ENCODE measurements at places on chromosomes 5 and 9.

GRCh38 chr9:71587576-71588362, 180.5 kb downstream of the CEMIP2 start:
- DNase-seq, result no peak

GRCh38 chr5:143019614-143020515, 249.7 kb downstream of the ARHGAP26 start:
- no peak for DNase-seq

DNA sequence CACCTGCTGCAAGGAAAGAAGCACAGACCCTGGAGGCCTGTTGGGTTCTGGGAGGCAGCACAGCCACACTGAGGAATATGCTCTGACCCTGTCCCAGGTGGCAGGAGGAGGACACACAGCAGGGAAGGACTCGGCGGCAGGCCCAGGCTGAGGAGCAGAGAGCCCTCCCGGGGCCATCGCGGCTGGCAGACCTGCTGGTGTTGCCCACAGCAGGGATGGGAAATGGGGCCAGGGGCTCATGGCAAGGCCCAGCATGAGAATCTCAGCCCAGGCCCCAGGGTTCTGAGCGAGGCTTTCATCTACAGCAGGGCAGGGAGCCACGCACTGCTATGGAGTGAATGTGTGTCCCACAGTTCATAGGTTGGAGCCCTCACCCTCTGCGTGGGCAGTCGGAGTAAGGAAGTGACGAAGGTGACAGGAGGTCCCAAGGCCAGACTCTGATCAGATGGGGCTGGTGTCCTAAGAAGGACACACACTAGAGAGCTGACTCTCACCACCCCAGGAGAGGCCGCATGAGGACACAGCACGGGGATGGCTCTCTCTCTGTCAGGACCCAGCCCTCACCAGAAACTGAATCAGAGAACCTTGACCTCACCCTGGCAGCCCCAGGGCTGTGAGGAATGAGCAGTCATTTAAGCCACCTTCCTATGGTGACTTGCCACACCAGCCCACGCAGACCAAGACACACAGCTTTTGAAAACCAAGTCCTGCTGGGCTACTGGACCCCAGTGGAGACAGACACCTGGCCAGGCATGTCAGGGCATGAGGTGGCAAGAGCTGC, 10.3 kb upstream of the GPSM1 start:
- DNase-seq, result no peak

GRCh38 chr5:78361631-78361993, 1.2 kb downstream of the SCAMP1 start:
- no peak for DNase-seq

- no peak for DNase-seq
These were observed 44.7 kb upstream of the IZUMO3 start for GRCh38 chr9:24590432-24590831.

GRCh38 chr5:6342689-6343315, 35.5 kb downstream of the MED10 start:
- DNase-seq, result no peak

DNA sequence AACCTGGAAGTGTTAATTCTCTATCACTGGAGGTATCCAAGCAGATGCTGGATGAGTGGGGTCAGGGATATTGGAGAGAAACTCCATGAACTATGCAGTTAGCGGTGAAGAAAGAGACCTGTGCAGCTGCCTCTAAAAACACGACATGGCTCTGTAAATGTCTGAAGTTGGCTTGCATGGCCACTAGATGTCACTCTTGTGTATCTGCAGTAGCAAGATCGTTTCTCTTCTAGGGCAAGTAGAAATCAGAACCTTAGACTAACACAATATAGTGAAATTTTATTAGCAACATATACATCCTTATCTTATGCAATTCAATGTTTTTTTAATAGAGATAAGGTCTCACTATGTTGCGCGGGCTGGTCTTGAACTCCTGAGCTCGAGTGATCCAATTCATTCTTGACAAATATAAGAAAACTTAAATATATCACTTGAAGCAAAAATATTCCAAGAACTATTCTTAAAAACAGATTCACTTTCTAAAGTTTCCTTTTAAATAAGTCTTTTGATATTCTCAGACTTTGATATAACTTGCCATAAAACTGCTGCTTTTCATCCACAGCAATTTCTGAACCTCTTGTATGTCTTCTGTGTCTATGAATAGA, 2.9 kb downstream of the OR2S2 start:
- peak; percentile 3 for DNase-seq

GRCh38 chr5:135491552-135492318, 39.6 kb upstream of the TIFAB start:
- no peak for DNase-seq

DNA sequence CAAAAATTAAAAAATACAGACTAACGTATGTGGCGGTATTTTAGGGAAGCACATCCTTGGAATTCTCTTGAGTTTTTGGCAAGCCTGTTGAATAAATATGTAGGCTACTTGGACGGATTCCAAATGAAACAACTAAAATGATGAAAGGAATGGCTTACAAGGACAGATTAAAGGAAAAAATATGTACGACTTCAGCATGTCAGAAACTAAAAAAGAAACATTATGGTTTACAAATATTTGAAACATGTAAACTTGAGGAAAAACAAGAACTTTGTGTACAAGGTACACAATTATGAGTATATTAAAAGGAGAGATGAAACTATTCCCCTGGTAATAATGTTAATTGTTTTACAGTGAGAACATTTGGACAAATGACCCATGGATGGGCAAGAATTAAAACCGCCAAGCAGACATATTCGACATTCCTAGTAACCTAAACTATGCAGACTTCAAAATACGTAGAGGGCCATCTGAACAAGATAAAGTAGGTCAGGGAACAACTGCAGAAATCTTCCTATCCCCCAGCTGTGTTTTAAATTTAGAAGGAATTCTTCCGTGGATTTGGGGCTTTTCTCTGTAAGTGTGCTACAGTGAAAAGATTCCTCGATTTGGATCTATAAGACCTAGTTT, 12.5 kb downstream of the EDIL3 start:
- no peak for DNase-seq

DNA sequence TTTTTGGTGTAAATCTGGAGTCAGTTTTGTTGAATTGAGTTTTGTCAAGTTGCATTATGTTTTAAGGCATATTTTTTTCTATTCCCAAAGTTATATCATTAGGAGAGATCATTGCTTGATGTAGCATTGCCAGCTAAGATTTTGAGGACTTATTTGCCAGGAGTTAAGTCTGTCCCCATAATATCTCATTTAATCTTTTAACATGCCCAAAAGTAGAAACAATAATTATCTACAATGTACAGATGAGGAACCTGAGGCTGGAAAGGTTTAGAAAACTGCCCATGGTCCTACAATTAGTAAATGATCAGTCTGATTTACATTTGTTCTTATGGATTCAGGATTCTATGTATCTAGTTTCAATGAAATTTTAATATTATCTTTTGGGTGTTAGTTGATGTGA, 4.7 kb downstream of the NIPBL start:
- no peak for DNase-seq

- DNase-seq, result no peak
These were observed 1146.9 kb upstream of the DMAC1 start for GRCh38 chr9:8946461-8946860.

- DNase-seq, result no peak
These were observed 26.5 kb upstream of the NREP start for GRCh38 chr5:111783537-111783936.

- DNase-seq, result no peak
These were observed 7.2 kb upstream of the LMNB1 start for GRCh38 chr5:126769703-126770102.

DNA sequence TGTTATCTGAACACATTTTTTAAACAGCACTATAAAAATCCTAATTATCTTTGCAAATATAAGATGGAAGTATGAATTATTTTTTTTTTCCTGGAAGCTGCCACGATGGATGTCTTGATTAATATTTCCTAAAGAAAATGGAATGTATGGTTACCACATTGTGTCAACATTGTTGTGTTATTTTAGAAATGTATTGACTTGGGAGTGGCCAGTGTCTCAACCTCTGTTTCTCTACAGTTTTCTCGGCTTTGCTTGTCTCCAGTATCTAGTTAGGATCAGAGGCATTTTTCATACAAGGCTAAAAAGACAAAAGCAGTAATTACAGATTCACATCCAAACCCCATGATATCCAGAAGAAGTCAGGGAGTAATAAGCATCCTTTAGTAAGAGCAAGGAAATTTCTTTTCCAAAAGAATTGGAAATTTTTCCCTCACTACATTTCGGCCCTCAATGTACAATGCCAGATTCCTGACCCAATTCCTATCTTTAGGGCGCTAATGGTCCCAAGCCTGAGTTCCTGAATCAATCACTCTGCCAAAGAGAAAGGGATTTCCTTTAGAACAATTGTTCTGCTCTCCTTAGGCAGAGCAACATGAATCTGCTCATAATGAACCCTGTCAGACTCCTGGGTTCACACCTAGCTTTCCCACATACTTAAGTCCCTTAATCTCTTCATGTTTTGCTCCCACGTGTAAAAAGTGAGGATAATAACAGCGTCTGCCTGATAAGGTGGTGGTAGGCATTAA, 111.7 kb downstream of the EDIL3 start:
- no peak for DNase-seq

GRCh38 chr5:2109566-2109965, 226.8 kb upstream of the IRX4 start:
- DNase-seq, result no peak

- no peak for DNase-seq
These were observed 395 bp downstream of the DRD1 start for GRCh38 chr5:175443514-175444059.

- DNase-seq, result no peak
These were observed 164.2 kb downstream of the AUH start for GRCh38 chr9:91197232-91198181.

DNA sequence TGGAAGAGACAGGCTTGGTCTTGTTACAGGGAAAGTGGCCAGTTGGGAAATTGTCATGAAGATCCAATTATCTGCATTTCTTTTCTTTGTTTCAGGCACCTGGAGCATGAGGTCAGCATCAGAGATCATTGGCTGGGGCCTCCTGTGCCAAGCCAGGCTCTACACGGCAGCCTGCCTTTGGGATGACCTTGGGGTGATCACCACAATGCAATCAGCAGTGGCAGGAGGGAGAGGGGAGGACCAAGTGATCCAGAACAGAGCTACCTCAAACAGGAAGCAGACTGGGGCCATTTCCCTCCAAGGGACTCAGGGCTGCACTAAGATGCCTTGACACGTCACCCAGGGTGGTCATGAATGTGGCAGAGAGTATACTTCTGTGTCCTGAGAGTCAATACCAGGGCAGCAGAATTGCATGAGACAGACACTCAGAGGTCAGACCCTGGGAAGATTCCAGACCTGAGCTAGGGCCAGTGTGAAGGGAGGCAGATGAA, 8.9 kb downstream of the SMIM23 start:
- DNase-seq, result no peak

- no peak for DNase-seq
These were observed 1429.3 kb downstream of the EFNA5 start for GRCh38 chr5:106241409-106241808.

DNA sequence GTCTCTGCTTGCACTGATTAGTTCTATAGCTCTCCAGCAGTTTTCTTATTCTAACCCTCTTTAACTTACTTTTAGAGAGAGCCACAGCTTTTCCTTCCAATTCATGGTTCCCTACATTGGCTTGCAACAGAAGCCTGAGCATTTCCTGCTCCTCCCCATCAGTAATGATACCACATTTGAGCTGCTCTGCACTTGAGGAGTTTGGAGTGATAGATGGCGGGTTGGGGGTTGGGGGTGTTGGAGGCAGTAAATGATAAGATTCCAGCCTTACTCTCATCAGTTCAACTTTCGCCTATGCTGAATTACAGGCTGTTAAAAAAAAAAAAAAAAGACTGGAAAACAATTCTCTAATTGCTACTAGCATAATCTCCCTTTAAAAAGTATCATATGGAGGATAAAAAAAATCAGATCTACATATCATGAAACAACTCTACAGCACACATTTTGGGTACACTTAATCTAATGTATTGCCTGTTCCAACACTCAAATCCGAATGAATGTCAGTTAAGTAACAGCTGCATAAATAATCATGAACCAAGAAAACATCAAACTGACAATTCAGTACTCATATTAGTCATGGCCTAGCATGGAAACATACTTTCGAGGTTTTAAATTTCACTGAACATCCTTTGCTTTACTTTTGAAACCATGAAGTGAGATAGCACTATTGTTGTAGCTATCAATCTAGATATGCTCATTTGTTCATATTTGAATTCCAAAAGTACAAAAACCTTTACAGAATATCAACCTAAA, 224.7 kb downstream of the NFIB start:
- no peak for DNase-seq

- peak; percentile 83 for DNase-seq
These were observed at the start of gene ZNF79 for GRCh38 chr9:127423934-127424675. ZNF79 (plus strand) TSS chr9:127424382; CDS start chr9:127424788, 406 bp downstream.

GRCh38 chr5:179281694-179282093, 63.6 kb downstream of the ADAMTS2 start:
- DNase-seq, result no peak

DNA sequence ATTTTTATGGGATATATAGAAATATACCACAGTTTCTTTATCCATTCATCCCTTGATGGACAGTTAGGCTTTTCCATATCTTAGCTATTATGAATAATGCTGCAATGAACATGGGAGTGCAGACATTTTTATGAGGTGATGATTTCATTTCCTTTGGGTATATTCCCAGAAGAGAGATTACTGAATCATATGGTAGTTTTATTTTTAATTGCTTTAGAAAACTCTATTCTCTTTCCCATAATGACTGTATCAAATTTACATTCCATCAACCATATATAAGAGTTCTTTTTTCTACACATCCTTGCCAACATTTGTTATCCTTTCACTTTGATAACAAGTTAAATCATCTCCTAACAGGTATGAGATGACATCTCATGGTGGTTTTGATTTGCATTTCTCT, 821.6 kb downstream of the TLE1 start:
- no peak for DNase-seq

GRCh38 chr5:103346162-103346748, 87.7 kb downstream of the MACIR start:
- DNase-seq, result no peak

- no peak for DNase-seq
These were observed 270.7 kb upstream of the TRPC7 start for GRCh38 chr5:136636001-136636400.

DNA sequence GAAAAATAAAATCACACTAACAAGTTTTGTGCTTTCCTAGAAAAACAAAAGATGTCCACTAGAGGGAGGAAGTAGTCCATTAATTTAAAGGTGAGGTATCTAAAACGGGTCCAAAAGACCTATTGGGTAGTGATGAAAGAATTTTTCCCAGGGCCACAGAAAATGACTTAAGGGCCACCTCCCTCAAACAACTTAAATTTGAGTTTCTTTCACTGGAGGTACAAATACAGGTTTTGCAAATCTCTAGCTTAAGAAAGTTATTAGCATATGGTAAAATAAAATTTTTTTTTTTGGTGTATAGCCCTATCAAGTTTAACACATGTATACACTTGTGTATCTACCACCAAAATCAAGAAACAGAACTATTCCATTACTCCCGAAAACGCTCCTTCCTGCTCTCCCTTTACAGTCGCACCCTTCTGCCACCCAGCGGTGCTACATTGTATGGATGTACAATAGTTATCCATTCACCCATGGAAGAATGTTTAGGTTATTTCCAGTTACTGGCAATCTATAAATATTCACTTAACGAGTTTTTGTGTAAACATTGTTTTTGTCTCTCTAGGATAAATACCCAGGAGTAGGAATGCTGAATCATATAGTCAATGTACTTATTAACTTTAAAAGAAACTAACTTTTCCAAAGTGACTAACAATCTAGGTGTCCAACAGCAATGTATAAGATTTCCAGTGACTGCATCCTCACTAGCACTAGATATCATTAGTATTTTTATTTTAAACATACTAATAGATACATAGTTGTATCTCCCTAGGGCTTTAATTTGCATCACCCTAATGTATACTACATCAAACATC, 21.9 kb downstream of the DEPDC1B start:
- no peak for DNase-seq

- no peak for DNase-seq
These were observed 665.5 kb upstream of the ZNF608 start for GRCh38 chr5:125411744-125412560.

All from effector CD8-positive, alpha-beta T cell (primary cell).